ENCODE measurements at places on chromosomes 7 and 10.

DNA sequence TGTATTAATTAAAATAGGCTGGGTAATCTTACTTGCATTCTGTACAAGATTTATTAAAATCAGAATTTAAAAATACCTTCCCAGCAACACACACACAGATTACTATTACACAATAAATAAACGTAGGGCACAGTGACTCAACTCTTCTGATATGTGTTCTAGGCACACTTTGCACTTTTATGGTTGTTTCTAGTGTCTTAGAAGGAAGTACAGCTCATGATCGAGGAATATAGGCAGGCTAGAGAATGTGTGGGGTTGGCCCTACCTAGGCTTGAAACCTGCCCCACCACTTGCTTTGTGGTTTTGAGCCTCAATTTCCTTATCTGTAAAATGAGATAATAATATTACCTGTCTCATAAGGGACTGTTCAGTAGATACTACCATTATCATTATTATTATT lies 30.5 kb downstream of the ARMC3 start:
- no peak for DNase-seq

DNA sequence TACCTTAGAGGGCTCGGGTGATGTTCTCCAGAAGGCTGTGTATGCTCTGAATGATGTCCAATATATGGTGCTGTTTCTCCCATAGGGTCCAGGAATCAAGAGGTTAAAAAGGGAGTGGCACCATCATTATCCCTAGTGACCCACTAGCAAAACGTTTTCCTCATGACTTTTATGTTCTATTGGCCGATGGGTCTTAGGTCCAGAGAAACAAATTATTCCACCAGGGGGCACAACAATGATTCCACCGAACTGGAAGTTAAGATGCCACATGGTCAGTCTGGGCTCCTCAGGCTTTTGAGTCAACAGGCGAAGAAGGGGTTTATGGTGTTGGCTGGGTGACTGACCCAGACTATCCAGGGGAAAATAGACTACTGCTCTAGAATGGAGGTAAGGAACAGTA lies 256.1 kb downstream of the COBL start:
- no peak for DNase-seq

- DNase-seq, result no peak
Measured at GRCh38 chr10:63698787-63699150, 177.6 kb downstream of the REEP3 start.

GRCh38 chr7:15503603-15504290 lies 58.1 kb downstream of the AGMO start:
- no peak for DNase-seq

DNA sequence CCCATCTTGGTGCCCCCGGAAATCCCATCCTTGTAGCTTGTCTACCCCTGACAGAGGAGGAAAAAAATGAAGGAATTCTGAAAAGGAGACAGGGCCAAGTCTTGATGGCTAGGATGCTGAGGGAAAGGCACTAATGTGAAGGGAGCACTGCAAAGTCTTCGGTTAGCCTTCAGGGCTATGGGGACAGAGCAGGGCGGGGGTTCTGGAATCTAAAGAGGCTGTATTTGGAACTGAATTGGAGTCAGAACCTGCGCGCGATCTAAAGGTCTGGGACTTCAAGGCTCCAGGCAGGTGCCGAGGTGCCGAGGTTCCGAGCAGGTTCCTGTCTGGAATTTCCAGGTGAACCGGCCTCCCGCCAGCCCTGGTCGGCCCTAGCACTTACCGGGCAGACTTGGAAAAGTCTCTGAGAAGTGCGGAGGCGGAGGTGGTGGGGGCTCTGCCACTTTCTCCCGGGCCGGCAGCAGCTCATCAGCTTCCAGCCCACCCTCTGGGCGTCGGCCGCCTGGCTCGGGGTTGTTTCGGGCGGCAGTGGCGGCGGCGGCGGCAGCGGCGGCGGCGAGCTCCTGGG lies 781 bp downstream of the GBX1 start:
- DNase-seq, result no peak

GRCh38 chr7:92359801-92360200 lies 87.5 kb upstream of the GATAD1 start:
- no peak for DNase-seq

GRCh38 chr10:79413196-79413595 lies 32.2 kb downstream of the ZCCHC24 start:
- DNase-seq, result no peak

DNA sequence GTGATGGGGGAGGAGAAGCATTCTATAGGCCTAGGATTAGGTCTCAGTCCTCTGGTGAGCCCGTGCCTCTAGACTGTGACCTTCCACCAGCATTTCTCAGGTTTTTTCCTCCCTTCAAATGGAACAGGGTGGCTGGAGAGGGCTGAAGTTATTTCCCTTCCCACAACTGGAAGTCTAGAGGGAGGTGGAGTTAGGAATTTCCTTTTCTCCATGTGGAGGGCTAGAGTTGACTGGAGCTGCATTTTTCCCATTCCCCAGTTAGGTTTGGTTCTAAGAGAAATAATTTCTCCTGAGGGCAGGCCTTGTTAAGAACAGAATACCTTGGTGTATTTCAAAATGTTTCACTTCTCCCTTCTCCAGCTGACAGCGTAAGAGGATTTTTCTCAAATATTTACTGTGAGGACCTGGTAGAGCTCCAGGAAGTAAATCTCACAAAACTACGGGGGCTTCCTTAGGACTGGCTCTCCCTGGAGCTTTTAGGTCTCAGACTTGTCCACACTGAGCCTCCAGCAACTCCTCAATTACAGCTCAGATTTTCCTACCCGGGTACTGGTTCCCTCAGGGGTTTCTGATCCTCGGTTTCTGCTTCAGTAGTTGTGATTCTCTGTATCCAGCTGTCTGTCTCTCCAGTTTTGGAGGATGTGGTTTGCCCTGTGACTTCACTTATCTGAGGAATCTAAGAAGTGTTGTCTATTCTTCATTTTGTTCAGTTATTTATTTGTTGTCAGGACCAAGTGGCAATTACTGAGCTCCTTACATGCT lies 6.0 kb upstream of the REEP3 start:
- DNase-seq, result no peak
